ENCODE measurements at places on chromosomes 3 and 15.

- no peak for DNase-seq
Observed at GRCh38 chr3:71064291-71064955, 519.1 kb downstream of the FOXP1 start.

DNA sequence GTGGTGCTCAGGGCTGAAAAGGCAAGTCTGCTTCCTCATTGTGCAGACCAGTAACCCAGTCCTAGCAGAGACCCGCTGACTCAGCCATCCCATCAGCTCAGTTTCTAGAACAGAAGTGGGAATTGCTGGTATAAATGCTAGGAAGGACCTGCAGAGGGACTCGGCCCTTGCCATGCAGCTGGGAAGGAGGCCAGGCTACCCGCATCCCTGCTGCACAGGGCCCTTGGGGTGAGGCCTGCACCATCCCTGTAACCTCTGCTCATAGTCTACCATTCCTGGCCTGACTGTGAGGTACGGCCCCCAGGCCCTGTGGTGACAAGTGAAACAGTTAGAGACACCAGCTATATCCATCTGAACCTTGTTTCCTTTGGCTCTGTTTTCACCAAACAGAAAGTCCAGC is 23.5 kb downstream of the RAB6B start:
- no peak for DNase-seq

DNA sequence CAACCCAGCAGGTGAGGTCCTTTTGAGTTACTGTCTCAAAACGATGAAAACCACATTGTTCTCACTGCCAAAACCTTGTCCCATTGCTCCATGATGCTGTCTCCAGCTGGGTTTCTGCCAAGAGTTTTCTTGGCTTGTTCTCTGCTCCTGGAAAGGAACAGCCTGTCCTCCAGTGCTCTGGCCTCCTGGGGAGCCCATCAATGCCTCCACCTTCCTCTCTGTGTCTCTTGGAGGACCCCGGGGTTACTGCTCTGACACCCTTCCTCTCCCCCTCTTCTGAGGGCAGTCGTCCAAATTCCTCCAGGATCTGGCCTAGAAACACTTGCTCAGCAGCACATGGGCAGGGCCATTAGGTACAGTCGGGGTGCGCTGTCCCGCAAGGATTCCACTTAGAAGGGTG is 63.9 kb upstream of the RGMA start:
- no peak for DNase-seq

DNA sequence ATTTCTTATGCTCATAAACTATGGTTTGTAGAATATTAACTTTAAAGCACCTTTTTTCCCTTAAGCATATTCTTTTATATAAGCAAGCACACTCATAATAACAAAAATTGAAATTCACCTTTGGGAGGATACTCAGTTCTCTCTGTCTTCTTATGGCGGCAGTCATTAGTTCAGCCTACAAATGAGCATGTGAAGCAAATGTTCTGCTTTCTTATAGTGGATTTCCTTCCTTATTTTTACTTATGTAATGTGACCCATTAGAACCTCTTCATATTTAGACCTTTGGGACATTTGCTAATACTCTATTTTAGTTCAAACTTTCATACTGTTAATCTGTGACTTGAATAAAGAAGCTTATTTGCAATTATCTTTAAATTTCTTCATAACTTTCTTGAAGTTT is at the start of gene P2RY13:
Gene P2RY13, minus strand, starts transcription at position 187 of the 400 bp plus-strand sequence. Its CDS starts 21 bp downstream, at position 166.
- DNase-seq, result no peak

DNA sequence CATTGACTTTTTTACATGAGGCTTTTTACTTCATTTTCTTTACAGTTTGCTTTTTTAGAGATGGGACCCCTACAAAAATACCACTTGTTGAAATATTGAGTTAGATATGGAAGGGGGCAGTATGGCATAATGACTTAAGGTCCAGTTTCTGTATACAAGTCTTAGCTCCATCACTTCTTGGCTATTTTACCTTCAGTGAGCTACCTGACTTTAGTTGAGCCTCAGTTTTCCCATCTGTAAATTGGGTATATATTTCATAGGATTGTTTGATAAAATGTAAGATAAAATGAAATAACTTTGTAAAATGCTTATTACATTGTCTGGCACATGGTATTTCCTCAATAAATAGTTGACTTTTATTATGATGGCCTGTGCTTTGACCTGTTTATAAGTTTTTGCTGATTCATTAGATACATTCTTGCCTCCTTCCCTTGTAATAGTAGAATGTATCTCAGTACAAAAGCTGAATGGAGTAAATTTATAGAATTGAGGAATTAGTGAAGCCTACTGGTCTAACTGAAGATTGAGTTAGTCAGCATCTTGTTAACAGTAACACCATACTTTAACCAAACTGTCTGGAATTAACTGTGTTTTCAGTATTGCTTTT is 27.6 kb downstream of the TBC1D23 start:
- DNase-seq, result no peak

GRCh38 chr15:67884514-67885174 is 44.8 kb upstream of the RNU6-1 start:
- peak; percentile 16 for DNase-seq

DNA sequence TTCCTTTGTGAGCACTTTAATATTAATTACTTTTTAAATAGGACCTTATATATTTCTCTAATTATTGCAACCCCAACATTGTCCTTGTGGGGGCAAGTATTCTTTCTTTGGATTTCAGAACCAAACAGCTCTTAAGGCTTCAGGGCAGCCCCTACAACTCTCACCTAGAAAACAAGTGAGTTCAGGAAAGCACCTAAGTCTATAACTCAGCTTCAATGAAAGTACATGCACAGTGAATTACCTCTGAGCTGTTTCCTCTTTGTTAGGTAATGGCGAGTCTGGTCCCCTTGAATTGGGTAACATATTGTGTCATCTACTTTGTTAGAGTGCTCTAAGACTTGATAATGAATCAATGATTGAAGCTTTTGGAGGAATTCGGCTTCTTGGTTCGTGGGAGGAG is 545.7 kb downstream of the NLGN1 start:
- DNase-seq, result no peak

- no peak for DNase-seq
Observed at GRCh38 chr3:62192891-62193290, 180.5 kb downstream of the FEZF2 start.

DNA sequence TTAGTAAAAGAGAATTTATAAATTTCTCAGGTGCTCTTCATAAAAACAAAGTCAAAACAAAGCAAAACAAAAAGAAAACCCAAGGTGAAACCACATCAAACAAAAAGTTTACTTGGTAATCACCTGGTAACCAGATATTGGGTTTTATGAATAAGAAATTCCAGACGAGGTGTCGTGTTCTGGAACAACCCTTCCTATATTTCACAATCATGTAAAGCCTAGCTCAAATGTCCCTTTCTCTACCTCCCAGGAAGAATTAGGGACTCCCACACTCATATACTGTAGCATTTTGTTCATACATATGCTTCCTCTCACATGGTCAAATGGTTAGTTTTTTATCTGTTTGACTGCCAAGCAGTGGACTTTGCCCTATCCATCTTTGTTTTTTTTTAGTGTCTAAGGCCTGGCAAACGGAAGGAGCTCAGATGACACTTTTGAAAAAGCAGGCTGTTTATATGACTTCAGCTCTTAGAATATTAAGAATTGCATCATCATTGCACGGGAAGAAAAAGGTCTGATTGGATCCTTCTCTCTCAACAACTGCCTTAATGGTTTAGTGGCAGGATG is 326.7 kb upstream of the TBL1XR1 start:
- no peak for DNase-seq

GRCh38 chr15:65305150-65305758 is 777 bp downstream of the RNU5B-1 start:
- DNase-seq, result no peak

DNA sequence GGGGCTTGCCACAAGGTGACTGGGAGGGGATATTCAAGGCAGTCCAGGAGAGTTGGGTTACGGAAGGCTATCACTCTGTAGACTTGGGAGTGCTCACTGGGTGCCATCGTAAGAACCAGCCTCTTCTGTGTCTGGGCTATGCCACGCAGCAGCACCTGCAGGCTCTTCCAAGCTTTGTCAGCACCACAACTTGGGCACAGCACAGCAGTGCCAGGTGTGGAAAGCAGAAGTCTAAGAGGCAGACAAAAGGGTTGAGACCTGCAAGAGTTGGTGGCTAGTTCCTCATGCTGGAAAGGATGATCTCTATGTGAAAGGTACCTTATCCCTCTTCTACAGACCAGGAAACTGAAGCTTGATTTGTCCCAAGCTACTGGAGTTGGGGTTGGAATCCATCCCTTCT is 15.8 kb downstream of the CX3CR1 start:
- no peak for DNase-seq

- DNase-seq, result no peak
Observed at GRCh38 chr15:58545307-58546065, 113.7 kb downstream of the LIPC start.

- no peak for DNase-seq
Observed at GRCh38 chr3:56926243-56926946, 124.6 kb upstream of the ARHGEF3 start.
